ENCODE measurements at places on chromosomes 2 and 18.

DNA sequence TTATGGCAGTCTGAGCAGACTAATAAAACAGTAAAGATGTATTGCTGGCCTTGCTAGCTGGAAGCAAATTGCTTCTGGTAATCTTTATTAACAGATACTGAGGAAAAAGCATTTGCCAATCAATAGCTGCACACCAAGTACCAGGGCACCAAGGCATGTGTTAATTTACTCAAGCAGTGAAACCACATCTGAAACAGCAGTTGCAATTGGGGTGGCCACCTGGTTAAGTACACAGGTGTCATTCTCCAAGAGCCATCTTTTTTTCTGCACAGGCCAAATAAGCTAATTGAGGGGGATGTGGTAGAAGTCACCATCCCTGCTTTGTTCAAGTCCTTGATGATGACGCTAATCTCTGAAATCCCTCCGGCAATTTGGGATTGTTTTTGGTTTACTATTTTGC, 8.6 kb upstream of the SEH1L start:
- DNase-seq = no peak

- no peak for DNase-seq
These were observed 362.5 kb upstream of the ACVR2A start for GRCh38 chr2:147482111-147482895.

DNA sequence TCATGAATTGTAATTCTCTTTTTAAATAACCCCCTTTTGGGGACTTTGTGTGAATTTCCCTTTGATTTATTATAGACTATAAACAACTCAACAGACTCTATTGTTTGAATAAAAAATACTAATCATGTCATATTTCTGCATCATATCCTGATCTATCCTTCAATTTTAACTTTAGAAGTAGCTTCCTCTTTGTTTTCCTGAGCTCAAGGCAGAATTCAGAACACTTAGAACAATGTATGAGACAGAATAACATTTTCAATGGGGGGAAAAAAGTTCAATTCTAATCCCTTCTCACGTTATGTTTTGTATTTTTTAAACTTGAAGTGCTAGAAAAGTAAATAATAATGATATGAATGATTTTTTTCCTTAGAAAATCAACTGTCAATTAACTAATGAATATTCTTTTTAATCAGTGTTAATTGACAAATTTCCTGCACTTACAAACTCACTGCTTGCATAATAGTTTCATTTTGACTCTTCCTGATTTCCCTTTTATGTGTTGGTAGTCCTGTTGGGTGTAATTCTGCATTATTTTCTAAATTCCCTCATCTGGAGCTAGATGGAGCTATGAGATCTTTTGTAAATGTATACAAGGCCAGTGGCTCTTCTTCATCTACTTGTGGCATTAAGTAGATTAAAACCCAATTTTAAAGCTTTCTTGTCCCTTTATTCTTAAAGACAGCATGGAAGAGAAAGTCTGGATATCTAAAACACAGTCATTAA, 326.1 kb downstream of the PARD3B start:
- no peak for DNase-seq

GRCh38 chr2:13193900-13194299, 477.2 kb downstream of the TRIB2 start:
- no peak for DNase-seq

DNA sequence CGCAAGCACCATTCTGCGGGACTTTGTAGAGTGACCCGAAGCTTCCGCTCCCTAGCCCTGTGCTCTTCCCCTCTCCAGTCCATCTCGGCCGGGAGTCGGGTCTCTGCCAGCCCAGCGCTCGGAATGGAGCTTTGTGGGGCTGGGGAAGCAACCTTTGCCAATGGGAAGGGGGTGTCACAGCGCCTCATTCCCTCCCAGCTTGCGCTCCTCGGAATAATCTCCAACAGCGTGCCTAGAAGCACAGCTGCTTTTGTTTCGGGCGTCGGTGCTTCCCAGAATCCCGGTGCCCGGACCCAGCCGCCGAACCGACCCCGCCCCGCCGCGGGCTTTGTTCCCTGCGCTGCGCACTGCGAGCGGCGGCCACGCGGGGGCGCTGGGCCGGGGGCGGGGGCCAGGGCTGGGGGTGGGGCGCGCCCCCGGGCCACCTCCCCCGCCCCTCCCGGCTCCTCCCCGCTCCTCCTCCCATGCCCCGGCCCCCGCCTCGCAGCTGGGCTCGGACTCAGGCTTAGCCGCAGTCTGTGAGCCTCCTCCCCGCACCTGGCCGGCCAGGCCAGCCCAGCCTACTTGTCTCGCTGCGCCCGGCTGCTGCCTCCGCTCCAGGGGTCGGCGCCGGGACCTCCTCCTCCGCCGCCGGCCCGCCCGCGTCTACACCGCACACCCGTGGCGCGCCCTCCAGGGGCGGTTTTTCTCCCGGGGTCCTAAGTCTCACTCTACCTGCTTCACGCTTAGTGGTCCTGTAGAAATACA, 77.7 kb upstream of the SMAD2 start:
- DNase-seq = peak; percentile 36

DNA sequence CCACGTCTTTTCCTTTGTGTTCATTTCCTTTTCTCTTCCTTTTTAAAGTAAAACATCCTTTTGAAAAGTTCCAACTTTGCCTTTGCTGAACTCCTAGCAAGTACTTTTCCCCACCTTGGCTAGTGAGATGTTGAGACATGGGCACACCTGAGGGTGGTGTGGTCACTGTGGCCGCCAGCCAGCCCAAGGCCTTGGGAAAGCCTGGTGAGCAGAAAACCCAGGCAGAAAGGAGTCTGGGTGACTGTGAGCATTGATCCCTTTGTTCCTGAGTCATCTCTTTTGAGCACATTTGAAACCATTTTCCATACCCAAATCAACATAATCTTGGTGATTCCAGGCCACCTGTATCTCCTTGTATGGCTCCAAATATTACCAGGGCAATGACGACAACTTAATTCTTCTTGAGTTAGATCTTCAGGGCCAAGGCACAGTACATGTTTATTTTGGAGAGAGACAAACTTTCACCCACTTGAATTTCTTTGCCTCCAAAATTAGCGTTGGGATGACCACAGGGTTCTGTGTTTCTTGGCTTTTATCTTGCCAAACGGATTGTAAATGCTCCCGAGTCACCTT, 14.5 kb downstream of the EPAS1 start:
- no peak for DNase-seq

- no peak for DNase-seq
These were observed 47.0 kb downstream of the ARMC9 start for GRCh38 chr2:231245249-231246094.

DNA sequence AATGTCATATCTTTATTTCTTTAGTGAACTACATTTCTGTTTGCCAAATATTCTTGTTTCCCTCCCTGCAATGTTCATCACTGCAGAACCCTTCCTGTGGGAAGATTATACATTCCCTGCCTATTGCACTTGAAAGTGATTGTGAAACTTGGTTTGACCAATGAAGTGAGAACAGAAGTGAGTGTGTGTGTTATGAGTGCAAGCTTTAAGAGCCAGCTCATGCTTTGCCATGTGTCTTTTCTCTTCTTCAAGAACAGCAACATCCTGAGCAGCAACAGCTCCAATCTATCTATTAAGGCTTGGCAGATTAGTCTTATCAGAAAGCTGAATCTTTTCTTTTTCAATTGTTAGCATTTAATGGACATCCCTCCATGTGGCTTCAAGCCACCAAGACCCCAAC, 42.0 kb upstream of the UBE2E3 start:
- no peak for DNase-seq

DNA sequence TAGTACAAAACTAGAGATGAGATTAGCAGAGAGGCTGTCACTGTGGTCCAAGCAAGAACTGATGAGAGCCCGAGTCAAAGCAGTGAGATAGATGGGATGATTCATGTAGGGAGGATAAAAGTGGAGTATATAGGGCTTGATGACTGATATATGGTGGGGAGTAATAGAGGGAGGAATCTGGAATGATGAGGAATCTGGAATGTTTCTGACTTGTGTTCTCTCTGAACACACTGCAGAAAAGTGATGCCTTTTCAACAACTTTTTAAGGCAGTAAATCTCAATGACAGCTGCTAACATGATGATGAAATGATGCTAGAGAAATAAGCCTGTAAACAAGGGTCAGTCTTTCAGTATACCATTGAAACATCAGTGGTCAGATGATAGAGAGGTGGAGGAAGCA, 143.5 kb upstream of the SP5 start:
- DNase-seq = no peak

- DNase-seq = no peak
These were observed 9.0 kb downstream of the METTL21A start for GRCh38 chr2:207616185-207616584.

GRCh38 chr2:164899121-164899520, 56.2 kb downstream of the SLC38A11 start:
- DNase-seq = no peak

- no peak for DNase-seq
These were observed 442.3 kb downstream of the GRB14 start for GRCh38 chr2:164178835-164179465.

GRCh38 chr2:67871686-67872412, 191.0 kb downstream of the C1D start:
- DNase-seq = no peak

- no peak for DNase-seq
These were observed 205.3 kb downstream of the KCNS3 start for GRCh38 chr2:18083806-18084205.
